ENCODE measurements at places on chromosomes 5 and 9. TPM values are rescaled to one million over a fixed set of nuclear protein-coding genes. Genes with fewer than 3 reads are reported as not detected.
A peak's percentile ranks its signal among the peaks of the same experiment; 100 is the strongest.

ERP44 gene
- 22.3 TPM for total RNA-seq

GPX3 gene
- 1,327 TPM for total RNA-seq

IQGAP2 gene
- total RNA-seq, result 23.2 TPM

IL5 gene
- not detected for total RNA-seq

SLC25A48 gene
- 1.7 TPM for total RNA-seq

TMEM252 gene
- 111 TPM for total RNA-seq

FOXD4L6 gene
- not detected for total RNA-seq

IGFBPL1 gene
- total RNA-seq, result 0.22 TPM

DNA sequence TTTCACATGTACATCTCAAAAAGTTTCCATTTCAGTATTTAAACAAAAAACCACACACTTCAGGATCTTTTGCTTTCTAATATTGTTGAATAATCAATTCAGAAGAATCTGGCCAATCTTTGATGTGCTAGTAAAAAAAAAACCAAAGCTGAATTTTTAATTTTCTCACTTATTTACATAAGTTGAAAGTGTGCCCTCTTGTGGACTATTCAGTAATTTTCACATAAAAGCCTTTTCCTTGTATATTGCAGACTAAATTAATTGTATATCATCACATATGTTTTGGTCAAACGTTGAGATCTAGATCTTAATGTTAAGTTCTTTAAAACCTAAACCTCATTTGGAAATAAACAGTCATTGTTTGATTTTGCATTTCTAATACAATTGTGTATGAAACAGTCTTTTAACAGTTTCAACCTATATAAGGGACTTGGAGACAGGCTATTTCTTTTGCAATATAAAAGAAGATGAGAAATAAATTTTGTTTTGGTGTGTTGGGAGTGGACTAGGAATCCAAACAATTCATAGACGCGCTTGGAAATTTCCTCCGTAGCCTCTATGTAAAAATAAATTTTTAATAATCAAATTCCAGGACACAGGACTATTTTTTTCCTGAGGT lies 68.1 kb downstream of the NIPBL start:
- no peak for DNase-seq

DNA sequence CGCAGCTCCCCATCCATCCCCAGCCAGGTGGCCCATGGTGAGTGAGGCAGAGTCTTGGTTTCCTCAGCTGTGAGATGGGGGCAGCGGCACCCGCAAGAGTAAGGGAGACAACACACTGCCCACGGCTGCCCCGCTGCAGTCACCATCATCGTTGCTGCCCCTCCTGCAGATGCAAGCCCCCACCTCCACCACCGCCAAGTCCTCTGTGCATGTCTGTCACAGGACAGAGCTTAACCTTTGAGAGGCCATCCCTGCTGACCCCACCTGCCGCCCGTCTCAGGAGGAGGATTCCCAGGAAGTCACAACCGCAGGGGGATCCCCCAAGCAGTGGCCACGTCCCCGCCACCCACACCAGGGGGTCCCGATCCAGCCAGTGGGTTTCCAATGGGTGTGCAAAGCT lies 113.7 kb downstream of the VAV2 start:
- no peak for DNase-seq

GRCh38 chr9:6944896-6945295 lies 187.1 kb downstream of the KDM4C start:
- no peak for DNase-seq

DNA sequence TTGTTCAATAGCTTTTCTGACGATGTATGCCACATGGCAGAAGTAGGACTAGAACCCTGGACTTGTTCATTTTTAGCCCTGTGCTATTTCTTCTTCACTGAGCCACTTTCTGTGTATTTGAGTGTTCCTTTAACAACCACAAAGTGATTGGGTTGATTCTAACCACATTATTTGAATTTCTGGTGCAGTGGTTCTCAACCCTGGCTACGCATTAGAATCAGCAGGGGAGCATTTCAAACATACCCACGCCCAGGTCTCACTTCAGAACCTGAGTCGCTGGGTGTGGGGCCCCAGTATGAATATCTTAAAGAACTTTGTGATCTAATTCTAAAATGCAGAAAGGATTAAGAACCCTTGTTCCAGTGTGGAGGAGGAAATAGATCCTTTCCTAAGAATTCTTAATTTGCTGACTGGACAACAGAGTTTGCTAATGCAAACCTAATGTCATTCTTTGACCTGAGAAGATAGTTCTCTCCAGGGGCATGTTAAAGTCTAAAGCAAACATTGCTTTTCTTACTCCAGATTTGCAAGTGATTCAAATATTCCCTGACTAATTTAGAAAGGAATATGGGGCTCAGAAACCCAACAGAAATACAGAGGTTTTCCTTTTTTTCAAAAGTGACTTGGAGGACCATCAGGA lies 75.4 kb upstream of the GDNF start:
- DNase-seq, result no peak

GRCh38 chr5:143341807-143342570 lies 61.5 kb downstream of the NR3C1 start:
- no peak for DNase-seq

GRCh38 chr5:143208781-143209510 lies 194.5 kb downstream of the NR3C1 start:
- no peak for DNase-seq

- no peak for DNase-seq
Measured at GRCh38 chr5:55923177-55923771, 71.5 kb downstream of the IL6ST start.

DNA sequence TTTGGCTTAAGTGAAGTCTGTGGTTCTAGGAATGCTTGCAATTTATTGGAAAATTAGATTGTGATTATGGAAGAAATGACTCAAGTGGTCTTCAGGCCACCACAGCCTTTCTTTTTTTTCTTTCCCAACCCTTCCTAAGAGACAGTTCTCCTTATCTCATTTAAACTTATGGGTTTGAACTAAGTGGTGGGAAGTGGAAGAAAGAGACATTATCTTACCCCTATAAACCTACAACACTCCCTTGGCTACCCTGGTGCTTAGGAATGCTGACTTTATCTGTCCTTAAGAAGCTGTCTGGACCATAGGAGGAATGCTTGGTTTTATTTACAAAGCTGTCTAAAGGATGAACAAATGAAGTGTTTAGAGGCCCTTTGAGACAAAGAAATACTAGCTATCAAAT lies 5.1 kb upstream of the ERAP1 start:
- DNase-seq, result no peak

DNA sequence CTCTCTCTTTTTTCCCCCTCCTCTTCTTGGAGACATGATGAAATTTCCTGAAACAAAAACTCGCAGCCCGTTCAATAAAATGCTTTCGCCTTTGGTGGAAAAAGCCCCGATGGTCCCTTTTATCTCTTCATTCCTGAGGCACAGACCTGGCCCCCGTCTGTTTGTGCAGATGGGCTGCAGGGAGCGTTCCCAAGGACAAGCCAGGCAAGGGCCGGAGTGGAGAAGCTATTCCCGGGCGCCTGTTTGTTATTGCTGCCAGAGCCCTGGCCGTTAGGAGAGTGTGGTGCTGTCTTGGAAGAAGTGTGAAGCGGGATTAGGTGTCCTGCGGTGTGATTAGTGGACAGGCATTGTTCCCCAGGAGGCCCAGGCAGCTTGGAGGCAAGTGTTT lies 71.9 kb downstream of the SMIM23 start:
- peak; percentile 34 for DNase-seq

- no peak for DNase-seq
Measured at GRCh38 chr5:94310833-94311232, 307.6 kb downstream of the KIAA0825 start.

GRCh38 chr5:80483636-80484232 lies 4.2 kb upstream of the FAM151B start:
- DNase-seq, result no peak

GRCh38 chr5:154588091-154588774 lies 110.2 kb upstream of the HAND1 start:
- no peak for DNase-seq

DNA sequence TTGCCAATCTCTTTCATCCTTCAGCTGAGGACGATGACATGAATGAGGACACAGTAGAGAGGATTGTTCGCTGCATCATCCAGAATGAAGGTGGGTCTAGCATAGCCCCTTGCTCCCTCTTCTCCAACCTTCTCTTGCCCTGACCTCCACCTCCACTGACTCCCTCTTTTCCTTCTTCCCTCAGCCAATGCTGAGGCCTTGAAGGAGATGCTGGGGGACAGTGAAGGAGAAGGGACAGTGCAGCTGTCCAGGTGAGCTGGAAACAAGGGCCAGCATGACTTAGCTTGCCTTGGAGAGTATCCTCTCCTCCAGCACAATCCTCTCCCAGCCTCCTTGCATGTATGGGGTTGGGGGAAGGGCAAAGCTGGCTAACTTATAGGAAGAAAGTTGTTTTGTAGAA lies 2.0 kb downstream of the RELL2 start:
- no peak for DNase-seq

GRCh38 chr5:145028626-145029025 lies 806.5 kb downstream of the PRELID2 start:
- peak; percentile 19 for DNase-seq

GRCh38 chr5:16791036-16791705 lies 144.9 kb downstream of the MYO10 start:
- DNase-seq, result peak; percentile 42

- DNase-seq, result no peak
Measured at GRCh38 chr9:79542735-79543620, 28.8 kb upstream of the TLE4 start.

- no peak for DNase-seq
Measured at GRCh38 chr5:68192679-68193060, 22.9 kb upstream of the PIK3R1 start.

- DNase-seq, result peak; percentile 68
Measured at GRCh38 chr5:121968910-121969607, 7.3 kb downstream of the SRFBP1 start.

DNA sequence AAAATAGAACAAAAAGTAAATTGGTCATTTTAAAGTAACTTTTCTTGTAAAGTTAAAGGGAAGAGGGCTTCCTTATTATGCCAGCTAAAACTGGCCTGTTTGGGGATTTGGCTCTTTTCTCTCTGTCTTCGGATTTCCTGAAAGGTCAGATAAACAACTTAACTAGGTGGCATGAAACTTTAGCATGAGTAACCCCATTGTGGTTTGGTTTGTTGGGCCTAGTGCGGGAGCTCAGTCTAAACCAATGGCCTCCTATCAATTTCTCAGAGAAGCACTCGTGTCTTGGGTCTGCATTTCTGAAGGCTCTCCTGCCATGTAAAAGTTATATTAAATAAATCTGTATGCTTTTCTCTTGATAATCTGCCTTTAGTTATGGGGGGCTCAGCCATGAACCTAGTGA lies 48.5 kb upstream of the ANKH start:
- no peak for DNase-seq

DNA sequence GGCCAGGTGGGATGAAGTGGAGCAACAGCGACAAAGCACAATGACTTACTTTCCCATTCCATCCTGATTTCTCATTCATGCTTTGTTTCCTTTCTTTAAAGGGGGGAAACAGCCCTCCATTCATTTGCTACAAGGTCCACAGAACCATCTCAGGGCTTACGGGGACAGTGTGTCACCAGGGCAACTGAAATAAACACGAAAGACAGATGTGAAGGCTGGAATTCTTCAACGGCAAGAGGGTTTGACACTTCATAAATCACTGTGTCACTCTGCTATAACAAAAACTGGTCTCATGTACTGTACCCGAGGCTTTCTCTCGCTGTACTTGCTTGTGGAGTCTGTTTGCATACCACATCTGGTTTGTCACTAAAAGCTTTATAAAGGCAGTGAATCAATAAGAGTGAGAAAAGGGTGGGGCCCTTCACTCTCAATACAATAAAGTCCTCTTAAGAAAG lies 150.8 kb downstream of the EFNA5 start:
- peak; percentile 87 for DNase-seq

DNA sequence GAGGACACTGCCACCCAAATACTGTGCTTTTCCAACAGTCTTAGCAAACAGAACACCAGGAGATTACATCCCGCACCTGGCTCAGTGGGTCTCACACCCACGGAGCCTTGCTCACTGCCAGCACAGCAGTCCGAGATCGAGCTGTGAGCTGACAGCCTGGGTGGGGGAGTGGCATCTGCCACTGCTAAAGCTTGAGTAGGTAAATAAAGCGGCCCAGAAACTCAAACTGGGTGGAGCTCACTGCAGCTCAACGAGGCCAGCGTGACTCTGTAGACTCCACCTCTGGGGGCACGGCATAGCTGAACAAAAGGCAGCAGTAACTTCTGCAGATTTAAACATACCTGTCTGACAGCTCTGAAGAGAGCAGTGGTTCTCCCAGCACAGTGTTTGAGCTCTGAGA lies 28.8 kb downstream of the EPB41L4A start:
- peak; percentile 48 for DNase-seq

- no peak for DNase-seq
Measured at GRCh38 chr9:38289866-38290245, 102.6 kb upstream of the ALDH1B1 start.

All from kidney (tissue), 22 donors.